Astrocyte of the spinal cord (primary cell): ENCODE measurements at places on chromosomes 1 and 21.
A peak's percentile ranks its signal among the peaks of the same experiment; 100 is the strongest.

DNA sequence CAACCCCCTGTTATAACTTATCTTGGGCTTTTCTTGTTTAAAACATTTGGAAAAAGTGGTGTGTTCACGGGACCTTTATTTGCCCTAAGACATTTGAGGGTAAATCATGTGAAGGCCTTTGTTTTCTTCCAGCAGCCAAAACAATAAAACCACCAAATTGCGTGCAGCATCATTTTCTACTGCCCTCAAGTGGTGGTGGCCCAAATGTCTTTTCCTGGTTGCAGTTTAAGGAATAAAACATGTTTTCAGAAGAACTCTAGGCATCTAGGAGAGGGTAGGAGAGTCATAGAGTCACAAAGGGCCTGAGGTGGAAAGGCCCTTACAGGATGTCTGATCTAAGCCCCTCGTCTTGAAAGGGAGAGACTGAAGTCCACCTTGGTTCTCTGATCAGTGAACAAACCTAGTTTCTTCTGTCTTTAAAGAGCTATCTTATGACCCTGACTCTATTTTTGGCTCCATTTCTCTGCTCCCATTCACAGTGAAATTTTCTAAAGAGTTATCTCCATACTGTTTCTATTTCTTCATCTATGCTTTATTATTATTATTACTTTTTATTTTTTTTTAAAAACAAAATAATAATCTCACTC is 16.0 kb upstream of the EPS15 start:
- peak; percentile 72 for DNase-seq

- no peak for DNase-seq
Observed at GRCh38 chr1:202575918-202576653, 134.2 kb downstream of the SYT2 start.

GRCh38 chr1:68231627-68232288 is 565 bp downstream of the WLS start:
- peak; percentile 85 for DNase-seq

DNA sequence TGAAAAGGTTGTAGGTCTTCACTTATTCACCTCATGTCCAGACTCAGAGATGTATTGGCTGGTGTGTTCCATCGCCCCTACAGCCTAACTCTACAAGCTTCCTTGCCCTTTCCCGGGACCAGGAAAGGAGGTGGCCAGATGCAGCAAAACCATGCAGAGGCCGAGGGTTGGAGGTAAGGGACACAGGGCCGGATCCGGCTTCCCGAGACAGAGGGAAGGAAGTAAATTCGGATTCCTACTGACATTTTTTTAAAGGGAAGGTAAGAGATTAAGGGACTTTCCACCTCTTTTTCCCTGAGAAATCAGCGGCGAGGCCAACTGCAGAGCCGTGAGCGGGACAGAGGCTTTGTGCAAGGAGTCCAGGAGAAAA is 12.7 kb downstream of the EPHA10 start:
- DNase-seq, result no peak

DNA sequence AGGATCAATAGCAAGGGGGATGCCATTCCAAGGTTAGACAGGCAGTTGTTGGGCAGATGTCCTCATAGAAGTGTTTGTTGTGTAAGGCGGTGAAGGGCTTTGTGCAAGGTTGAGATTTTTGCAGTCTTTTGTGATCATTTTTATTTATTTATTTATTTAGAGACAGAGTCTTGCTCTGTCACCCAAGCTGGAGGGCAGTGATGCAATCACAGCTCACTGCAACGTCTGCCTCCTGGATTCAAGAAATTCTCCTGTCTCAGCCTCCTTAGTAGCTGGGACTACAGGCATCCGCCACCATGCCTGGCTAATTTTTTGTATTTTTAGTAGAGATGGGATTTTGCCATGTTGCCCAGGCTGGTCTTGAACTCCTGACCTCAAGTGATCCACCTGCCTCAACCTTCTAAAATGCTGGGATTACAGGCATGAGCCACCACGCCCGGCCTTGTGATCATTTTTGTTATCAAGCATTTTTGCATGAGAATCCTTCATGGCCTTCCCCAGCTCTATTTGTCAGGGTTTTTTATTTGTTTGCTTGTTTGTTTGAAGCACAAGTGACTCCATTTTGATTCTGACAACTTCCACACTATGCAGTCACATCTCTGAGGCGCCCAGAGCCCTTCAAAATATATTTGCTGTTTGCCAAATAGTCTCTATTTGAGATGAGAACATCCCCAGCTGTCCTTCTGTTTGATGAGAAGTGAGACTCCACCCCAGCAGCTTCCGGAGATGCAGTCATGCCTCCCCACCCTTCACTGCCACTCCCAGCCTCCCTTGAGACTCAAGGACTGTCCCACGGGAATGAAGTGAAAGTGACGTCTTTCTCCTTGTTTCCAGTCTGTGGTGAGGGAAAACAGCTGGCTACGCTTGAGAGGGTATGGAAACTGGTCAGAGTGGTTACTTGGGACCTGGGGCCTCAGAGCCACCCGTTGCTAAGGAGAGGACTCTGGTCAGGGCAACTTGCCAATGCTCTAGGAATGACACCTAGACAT is 38.0 kb downstream of the TMEM50B start:
- peak; percentile 75 for DNase-seq

DNA sequence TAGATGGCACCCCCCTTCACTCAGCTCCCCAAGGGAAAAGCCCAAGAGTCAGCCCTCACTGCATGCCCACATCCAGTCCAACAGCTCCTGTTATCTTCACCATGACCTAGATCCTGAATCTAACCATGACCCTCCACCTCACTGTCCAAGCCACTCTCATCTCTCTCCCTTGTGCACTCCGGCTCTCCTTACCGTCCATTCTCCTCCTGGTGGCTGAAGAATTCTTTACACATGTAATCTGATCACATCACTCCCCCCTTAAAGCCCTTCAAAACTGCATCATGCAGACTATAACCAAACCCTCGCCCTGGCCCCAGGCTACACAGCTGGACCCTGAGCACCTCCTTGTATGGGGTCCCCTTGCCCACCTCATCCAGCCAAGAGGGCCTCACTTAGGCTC is 14.0 kb upstream of the PAQR7 start:
- DNase-seq, result no peak

GRCh38 chr1:191279266-191279800 is 801.7 kb upstream of the BRINP3 start:
- DNase-seq, result no peak

DNA sequence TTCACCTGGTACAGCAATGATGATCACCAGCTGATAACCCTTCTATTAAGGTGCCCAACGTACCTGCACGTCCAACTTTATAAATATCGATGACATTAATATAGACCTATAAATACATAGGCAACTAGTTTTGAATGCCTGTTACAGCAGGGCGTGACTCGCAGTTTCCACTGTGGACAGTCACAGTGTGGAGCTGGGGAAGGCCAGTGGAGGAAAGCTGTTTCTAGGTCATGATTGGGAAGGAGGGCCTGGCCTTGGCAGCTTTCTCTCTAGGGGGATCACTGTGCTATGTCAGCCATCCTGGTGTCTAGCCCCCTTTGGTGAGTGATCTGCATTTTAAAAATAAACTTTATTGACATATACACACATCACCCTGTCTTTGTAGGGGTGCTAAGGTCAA is 4.4 kb upstream of the PRDM15 start:
- no peak for DNase-seq

- DNase-seq, result no peak
Observed at GRCh38 chr1:109466452-109467300, at the start of gene SYPL2. Gene SYPL2, plus strand, starts transcription at chr1:109466546. Its CDS starts 298 bp downstream, at chr1:109466844.

DNA sequence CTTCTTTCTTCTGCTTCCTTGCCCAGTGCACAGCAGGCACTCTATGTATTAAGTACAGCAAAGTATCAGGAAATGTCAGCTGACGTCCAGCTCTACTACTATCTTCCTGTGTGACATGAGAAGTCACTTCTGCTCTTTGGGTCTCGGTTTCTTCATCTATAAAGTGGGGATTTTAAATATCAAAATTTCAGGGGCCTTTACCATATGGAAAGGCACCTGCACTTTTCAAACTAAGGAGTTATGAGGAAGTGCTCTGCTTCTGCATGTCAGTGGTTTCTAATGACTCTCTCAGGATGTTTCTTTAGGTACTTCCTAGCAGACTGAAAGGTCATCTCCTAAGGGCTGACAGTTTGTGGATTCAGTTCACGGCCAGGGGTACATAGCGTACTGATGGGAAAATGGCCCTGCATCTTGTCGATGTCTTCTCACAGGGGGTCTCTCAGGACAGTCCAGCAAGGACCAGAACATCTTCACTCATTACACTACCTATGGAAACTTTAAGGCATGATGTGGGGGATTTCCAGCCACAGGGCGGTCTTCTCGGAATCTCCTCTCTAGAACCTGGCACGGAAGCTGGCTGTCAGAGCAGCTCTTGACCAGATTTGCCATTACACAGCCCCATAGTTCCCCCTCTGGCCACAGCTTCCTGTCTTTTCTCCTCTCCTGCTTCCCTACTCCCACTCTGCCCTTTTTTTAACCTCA is 42.0 kb upstream of the MTF1 start:
- DNase-seq, result no peak

DNA sequence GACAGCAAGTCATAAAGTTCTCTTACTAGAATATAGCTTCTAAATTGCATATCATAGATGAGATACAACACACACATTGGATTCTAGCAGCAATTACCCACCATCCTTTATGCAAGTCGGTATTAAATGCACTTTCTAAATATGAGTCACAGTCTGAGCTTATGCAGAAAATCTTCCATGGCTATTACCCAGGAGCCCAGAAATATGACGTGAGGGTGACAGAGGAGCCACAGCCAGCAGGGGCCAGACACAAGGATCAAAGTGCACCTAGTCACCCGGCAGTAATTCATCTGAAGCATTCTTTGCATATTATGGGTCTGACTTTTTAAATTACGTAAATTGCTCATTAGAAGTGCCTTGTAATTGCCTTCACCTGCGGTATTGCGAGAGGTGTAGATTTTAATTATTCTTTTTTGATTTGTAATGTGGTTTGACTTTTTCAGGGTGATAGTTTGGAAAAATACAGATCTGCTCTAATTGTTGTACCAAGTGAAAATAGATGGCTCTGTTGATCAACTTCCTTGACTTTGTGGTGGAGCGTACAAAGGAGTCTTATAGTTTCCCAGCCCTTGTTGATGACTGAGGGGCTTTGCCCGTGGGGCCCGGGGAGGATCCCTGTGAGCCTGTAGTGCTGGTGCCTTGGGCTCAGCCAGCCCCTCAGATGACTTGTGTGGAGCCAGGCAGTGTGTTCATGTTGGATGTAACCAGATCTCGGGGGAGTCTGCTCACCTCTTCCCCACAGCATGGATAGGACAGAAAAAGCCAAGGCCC is 470.0 kb upstream of the VAMP3 start:
- peak; percentile 96 for DNase-seq

DNA sequence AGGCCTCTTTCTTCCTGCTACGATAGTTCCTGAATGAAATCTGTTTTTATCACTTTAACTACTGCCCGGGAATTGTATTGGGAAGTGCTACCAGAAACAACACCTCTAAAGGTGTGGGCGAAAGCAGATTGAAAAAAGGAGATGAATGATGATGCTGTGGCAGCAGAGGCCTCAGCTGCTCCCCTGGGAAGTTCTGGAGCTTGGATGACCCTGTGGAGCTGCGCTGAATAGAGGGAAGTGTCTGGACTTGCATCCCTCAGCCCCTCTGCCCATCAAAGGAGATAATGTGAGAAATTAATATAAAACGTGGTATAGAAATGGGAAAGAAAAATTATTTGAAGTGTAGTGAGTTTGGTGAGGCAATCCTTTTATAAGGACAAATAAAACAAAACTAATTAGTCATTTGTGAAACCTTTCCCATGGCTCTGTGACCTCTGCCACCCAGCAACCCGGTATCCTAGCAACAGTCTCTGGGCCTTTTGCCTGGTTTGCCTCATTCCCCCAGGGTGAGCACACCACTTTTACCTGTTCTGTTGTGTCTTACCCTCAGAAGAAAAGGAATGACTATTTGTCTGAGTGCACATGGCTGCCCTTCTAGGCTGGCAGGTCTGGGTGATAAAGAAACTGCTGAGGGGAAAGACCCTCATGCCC is 21.3 kb downstream of the OVAAL start:
- no peak for DNase-seq

DNA sequence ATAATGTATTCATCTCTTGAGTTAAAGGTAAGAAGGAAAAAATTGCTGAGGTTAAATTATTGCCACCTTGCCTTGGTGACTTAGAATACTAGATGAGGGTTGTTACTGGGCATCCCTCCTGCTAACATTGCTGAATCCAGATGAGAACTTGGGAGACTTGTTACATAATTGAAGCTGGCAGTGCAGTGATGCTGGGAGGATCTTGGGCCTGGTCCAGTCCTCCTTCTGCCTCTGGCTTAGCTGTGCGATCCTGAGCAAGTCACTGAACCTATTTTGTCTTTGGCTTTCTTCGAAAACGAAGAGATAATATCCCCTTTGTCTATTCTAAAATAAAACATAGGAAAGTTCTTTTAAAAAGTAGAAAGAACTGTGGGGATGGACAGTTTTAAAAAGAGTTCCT is 244.9 kb upstream of the NRIP1 start:
- no peak for DNase-seq

- peak; percentile 97 for DNase-seq
Observed at GRCh38 chr1:208207388-208208131, 36.6 kb downstream of the PLXNA2 start.

DNA sequence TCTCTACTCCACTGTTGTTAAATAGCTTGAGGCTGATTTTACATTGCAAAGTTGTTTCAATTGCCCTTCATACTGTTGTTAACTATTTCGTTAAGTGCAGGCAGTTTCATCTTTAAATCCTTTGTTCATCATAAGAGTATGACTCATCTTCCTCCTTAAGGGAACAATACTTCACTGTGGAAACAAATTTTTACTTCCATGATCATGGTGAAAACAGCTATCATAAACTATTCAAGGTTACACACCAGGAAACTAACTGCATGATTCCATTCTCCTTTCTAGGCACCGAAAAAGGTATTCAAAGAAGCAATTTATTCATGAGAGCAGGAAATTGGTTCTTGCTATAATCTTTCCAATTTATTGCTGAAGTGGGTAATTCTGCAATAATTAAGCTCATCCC is 593.2 kb downstream of the LRRIQ3 start:
- peak; percentile 49 for DNase-seq

GRCh38 chr1:17250601-17251000 is 1.7 kb downstream of the PADI3 start:
- no peak for DNase-seq

- DNase-seq, result no peak
Observed at GRCh38 chr1:172629170-172629569, 29.7 kb upstream of the FASLG start.

DNA sequence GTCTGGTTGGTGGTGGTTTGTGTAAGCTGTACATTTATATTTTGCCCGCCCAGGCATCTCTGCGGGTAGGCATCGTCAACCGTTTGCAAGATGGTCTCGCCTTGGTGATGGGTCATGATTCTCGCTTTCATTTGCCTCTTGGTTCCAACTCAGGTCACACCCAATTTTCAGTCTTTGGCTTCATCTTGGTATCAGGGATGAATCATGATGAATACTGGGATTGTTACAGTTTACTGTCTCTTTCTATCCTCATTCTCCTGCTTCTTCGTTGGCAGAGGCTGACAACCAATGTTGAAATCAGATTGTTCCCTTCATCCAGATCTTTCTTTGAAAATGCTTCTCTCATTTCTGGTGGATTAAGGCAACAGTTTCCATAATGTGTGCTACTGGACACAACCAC is 129.7 kb upstream of the KAZN start:
- DNase-seq, result no peak
